Hematopoietic multipotent progenitor cell treated with erythropoietin and hydrocortisone succinate and interleukin-3 and kit ligand, for 17 days (in vitro differentiated cells): ENCODE measurements at places on chromosomes 5 and 9.

DNA sequence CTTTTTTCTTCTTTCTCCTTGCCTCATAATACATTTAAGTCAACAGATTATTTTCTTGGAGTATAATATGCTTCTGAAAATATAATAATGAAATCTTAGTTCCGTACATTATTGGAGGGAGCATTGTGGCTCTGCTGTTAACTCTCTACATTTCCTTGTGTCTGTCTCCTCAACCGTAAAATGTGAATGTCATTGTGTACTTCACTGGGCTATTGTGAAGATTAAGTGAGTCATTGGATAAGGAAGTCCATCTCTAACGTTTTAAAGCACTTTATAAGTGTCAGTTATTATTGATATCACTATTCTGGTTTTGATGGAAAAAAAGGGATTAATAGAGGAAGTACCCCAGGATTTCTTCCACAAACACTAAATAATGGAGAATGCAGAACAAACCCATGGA lies 304.5 kb upstream of the RFX3 start:
- no peak for DNase-seq

GRCh38 chr9:114207034-114207810 lies 51.9 kb downstream of the COL27A1 start:
- no peak for DNase-seq

DNA sequence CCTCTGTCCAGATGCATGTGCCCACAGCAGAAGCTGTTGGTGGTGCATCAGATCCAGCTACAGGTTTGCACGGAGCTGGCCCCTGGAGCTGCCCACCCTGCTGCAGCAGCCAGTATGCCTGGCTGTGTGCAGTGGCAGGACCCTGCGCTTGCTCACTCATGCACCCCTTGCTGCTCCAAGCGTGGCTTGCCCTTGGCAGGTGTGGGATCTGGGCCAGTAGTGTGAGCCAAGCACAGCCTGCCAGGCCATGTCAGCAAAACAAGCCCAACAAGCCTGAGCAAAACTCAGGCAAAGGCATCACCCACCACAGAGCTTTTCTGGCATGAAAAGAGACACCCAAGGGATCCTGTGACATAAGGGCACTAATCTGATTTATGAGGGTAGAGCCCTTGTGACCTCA lies 18.3 kb upstream of the ECPAS start:
- DNase-seq, result no peak

- DNase-seq, result no peak
Observed at GRCh38 chr5:101605700-101606099, 690.4 kb downstream of the SLCO4C1 start.

GRCh38 chr5:54829676-54830535 lies 155.5 kb downstream of the ESM1 start:
- no peak for DNase-seq

DNA sequence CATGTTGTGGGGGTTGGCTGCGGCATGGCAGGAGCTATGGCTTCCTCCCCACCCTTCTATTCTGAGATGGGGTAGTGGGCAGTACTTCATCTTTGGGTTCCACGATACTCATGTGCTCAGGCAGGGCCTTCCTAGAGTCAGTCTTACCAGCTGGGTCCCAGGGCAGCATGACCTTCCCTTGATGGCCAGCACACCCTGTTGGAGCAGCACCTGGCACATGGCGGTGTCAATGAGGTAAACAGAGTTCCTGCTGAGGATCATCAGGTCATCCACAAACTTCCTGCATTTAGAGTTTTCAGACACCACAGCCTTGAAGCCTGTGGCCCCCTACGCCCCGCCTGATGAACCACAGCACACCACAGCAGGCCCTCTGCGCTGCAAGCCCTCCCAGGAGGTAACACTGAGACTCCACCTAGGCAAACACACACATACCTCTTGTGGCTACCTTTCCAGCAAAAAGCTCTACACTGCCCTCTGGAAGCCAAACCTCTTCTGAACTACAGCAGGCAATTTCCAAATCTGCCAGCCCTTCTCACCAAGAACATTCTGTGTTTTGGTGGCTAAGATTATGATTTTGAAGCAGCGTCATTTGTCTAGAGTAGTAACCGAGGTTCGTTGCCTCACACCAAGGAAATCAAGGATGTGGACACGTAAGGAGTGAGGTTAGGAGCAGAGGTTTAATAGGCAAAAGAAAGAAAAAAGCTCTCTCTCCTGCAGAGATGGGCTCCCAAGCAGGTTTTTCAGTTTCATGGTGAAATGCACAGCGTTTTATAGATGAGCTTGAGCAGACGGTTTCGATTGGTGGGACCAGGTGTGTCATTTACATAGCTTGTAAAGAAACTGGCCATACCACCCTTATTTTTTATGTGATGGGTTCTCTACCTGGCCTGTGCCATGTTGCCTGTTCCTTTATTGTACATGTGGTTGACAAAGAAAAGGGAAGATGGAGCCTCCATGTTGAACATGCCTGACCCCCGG lies 20.3 kb upstream of the TMEM174 start:
- no peak for DNase-seq

- no peak for DNase-seq
Observed at GRCh38 chr5:72107131-72107900, at the start of gene MAP1B. Gene MAP1B (plus strand): TSS chr5:72107475. CDS start chr5:72107532, 57 bp downstream.

DNA sequence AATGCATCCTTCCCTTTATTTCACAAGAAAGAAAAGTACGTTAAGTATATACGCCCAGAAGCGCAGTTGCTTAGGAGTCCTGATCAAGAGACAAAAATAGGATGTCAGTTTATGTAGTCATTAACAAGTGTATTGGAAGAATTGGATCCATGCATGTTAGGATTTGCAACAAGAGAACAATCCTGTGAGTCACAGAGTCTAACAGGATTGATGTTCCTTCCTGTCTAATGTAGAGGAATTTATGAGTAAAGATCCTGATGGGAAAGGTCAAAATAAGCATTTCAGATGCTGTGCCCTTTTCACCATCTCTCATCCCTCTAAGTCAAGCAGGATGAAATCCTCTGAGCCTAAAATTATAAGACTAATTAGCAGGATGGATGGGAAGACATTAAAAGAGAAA lies 406.0 kb upstream of the GRIA1 start:
- no peak for DNase-seq

DNA sequence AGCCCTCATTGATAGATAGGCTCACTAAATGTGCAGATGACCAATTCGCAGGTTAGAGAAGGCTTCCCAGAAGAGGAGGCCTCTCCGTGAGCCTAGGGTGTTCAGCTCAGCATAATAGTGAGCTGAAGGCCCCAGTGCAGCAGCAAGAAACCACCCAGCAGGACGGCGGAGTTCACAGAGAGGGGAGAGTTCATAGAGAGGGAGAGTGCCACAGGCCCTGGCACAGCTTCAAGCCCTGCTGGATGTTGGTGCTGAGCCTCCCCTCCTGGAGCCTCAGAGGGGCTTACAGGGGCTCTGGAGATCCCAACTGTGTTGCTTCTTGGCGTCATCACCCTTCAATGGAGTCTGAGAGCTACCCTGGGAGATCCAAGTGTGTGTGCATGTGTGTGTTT lies 2.1 kb downstream of the SLC22A5 start:
- DNase-seq, result no peak

- no peak for DNase-seq
Observed at GRCh38 chr5:115941051-115941675, 21.1 kb upstream of the LVRN start.

- DNase-seq, result no peak
Observed at GRCh38 chr5:159850160-159850559, 66.1 kb upstream of the ADRA1B start.

DNA sequence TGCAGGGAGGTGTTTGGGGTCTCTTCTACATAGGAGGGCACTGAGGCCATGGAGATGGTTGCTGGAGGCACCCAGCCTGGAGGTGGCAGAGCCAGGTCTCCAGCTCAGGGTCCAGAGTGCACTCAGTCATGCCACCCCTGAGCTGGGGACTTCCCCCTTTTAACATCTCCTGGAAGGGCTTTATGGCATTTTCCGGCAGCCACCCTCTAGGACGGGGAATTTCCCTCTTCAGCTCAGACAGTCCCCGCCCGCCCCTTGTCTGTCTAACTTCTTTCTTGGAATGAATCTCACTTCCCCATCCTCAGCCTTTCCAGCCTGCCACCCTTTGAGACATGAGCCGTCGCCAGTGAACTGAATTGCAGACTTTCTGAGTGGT lies 49.9 kb downstream of the COL15A1 start:
- no peak for DNase-seq

DNA sequence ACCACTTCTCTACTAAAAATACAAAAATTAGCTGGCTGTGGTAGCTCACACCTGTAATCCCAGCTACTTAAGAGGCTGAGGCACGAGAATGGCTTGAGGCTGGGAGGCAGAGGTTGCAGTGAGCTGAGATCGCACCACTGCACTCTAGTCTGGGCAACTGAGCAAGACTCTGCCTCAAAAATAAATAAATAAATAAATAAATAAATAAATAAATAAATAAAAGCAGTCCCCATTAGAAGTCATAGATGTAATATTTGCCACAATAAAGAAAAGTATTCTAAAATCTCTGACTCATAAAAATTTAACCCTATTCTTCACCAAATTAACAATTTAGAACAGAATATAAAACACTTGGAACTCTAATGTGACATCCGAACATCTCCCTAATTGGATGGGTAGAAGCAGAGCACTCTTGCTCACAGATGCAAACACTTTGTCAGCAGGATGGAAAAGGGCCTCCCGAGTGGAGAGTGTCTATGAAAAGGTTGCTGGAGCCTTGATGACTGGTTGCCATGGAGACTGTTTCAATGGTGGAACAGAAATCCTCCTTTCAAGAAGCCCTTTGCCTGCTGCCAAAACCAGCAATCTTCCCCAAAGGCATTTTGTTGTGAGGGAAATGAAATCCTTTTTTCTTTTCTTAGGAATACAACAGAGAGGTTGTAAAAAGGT lies 38.9 kb upstream of the TRAF1 start:
- DNase-seq, result no peak

DNA sequence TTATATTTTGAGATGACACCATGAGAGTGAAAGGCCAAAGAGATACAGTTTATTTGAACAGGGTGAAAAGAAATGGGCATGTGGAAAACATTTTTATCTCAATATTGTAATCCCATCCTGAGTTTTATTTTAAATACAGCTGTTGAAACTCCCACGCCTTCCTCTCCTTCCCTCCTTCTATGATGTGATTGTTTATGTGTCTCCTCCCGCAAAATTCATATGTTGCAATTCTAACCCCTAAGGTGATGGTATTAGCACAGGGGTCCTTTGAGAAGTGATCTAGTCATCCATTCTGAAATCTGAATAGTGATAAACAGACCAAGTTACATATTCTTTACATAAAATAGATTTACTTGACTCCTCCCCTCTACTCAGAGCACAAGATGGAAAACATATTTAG lies 1275.4 kb upstream of the C9orf72 start:
- no peak for DNase-seq

DNA sequence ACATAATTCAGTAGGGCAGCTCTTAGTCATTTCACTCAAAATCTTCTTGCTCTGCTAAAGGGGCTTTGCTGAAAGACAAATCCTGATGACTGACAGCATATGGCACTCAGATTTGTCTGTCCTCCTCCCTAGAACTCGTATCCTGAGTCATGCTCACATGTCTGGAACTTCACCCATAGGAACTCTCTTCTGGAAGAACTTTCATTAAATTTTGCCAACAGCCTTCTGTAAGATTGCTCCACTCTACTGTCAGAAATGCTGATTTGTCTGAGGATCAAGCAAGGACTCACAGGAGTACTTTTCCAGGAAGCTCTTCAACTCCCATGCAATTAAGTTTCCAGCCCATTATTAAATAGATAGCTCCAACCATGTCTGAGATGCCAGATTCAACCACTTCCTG lies 59.8 kb upstream of the SNX2 start:
- DNase-seq, result no peak

DNA sequence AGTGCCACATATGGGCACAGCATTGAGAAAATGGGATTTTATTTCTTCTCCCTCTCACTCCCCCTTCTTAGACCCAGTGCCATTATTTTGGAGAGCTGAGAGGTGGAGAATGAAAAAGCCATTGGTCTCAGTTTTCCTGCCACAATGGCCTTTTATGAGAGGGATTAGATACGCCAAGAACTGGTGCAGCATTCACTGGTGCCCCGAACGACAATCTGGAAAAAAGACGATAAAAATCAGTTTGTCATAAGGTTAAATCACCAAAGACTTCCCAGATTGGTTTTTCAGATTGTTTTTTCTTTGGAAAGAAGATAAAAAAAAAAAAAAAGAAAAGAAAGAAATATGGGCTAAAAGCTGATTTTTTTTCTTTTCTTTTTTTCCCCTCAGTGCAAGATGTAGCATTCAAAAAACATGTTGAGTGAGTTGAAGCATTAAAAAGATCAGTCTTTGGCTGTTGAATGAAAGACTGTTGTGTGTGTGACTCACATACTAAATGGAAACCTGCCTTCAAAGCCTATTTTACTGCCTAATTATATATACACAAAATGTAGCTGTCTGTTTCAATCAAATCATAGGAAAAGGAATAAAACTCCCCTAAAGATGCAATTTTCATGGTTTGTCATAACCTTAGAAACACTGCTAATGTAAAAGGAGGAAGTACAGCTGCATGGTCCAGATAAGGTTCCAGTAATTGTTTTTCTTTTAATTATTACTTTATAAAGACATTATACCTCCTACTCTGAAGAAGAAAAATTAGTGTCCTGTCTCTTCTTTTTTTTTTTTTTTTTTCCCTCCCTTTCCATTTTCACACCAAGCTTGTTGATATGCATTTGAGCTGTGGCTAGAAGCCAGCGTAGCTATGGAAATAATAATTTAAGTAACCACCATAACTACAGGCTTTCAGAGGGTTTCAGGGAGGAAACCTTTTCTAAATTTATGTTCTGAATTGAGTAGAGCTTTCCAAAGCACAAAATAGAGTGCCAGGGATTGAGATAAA lies 27.2 kb upstream of the ZNF608 start:
- no peak for DNase-seq

GRCh38 chr9:118575341-118576070 lies 793.7 kb downstream of the BRINP1 start:
- no peak for DNase-seq

- DNase-seq, result no peak
Observed at GRCh38 chr5:97979740-97980139, 793.7 kb upstream of the RGMB start.

- DNase-seq, result no peak
Observed at GRCh38 chr5:177036443-177036842, 13.9 kb downstream of the ZNF346 start.

GRCh38 chr9:16867576-16868311 lies 2.7 kb downstream of the BNC2 start:
- no peak for DNase-seq

GRCh38 chr9:102550266-102550665 lies 444.9 kb upstream of the CYLC2 start:
- no peak for DNase-seq

DNA sequence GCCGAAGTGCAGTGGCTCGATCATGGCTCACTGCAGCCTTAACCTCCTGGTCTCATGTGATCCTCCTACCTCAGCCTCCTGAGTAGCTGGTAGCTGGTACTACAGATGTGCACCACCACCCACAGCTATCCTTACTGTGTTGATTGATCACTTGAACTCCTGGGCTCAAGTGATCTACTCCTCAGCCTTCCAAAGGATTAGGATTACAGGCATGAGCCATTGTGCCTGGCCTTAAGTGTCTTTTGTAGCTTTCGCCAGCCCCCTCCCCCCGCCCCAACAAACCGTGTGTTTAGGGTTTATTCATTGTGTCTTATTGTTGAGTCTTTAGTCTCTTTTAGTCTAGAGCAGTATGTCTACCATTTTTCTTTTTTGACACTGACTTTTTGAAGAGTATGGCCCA lies 33.1 kb downstream of the SPIN1 start:
- DNase-seq, result no peak

GRCh38 chr5:88401686-88402085 lies 133.0 kb upstream of the TMEM161B start:
- DNase-seq, result no peak
